ENCODE measurements at places on chromosomes 1 and 21.

GRCh38 chr1:233512538-233512937, 101.4 kb upstream of the KCNK1 start:
- DNase-seq = no peak

GRCh38 chr21:44643741-44644310, 2.4 kb upstream of the KRTAP10-11 start:
- no peak for DNase-seq

GRCh38 chr1:3775490-3776230, 3.1 kb downstream of the SMIM1 start:
- DNase-seq = peak; percentile 84

DNA sequence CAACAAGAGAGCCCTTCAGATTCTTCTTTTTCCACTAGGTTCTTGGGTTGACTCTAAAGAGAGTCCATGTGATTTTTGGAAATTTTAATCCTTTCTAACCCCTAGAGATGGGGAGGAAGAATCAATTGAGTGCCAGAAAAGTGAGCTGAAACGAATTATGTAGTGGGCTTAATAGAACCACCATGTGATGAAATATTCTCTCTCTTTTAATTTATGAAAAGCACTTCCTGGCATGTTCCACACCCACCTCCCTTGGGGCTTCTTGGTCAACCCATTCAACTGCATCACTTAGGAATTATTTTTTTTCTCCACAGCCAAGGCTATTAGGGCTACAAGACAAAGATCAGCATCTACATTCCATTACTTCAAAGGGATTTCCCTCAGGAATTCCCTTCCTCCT, 79.6 kb downstream of the ZC3H11B start:
- no peak for DNase-seq

- peak; percentile 72 for DNase-seq
These were observed 930 bp downstream of the CDC14A start for GRCh38 chr1:100353071-100353801.

- no peak for DNase-seq
These were observed 1.5 kb upstream of the TMEM200B start for GRCh38 chr1:29125237-29125641.

- no peak for DNase-seq
These were observed 149.7 kb downstream of the PEX14 start for GRCh38 chr1:10624256-10625050.

DNA sequence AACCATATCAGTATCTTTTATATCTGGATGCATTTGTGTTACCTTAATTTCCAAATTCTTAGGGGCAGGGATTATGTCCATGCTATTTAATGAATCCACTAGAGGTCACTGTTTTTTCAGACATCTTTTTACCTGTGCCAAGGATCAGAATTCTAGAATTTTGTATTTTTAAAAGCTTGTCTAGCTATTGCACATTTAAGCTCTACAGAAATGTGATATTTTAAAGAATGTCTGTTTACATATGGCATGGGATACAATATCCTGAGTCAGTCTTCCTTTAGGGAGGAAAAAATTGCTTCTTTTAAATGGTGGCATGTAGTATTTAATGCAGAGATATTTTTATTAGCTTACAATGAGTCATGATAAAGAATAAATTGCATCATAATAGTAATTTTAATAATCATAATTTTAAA, 11.3 kb downstream of the RPAP2 start:
- peak; percentile 46 for DNase-seq

- peak; percentile 75 for DNase-seq
These were observed 63.4 kb upstream of the COA6 start for GRCh38 chr1:234309598-234310459.

GRCh38 chr1:198359024-198359653, 181.3 kb downstream of the ATP6V1G3 start:
- DNase-seq = no peak

GRCh38 chr1:117902944-117903343, 26.5 kb downstream of the GDAP2 start:
- no peak for DNase-seq

GRCh38 chr1:111285879-111286278, 4.8 kb upstream of the CHIA start:
- no peak for DNase-seq

- no peak for DNase-seq
These were observed 2.5 kb downstream of the ILDR2 start for GRCh38 chr1:166972826-166973225.

- peak; percentile 57 for DNase-seq
These were observed 24.8 kb upstream of the ELOA start for GRCh38 chr1:23718482-23718881.

- no peak for DNase-seq
These were observed 60.4 kb downstream of the CYYR1 start for GRCh38 chr21:26512664-26513063.

DNA sequence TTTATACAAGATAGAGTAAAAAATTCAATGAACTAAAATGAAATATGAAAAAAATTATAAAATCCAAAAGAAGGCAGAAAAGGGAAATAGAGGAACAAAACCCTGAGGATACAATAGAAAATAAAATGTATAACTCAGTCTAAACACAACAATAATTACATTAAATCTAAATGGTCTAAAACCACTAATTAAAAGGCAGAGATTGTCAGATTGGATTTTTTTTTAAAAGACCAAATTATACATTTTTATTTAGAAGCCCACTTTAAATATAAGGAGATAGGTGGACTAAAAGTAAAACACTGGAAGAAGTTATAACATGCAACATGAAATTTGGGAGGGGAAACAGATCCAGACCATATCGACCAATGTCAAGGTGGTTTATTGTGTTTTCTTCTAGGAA, 95.2 kb downstream of the CATSPERE start:
- DNase-seq = no peak

DNA sequence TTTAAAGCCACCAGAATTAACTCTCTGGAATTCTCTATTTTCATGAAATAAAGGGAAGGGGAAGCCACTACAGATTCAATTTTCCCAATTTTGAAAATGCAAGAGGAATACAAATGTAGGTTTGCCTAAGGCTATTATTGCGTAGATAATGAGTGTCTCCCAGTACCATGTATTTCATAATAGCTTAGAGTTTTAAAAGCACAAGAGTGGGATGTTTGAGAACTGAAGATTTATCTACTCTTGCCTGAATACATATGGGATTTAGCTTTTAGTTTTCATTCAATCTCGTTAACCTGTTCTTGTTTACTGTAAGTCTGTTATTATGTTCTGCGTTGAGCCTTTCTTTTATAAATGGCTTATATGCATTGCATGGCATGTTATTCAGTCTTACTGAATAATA, 795.1 kb downstream of the BRINP3 start:
- DNase-seq = no peak

DNA sequence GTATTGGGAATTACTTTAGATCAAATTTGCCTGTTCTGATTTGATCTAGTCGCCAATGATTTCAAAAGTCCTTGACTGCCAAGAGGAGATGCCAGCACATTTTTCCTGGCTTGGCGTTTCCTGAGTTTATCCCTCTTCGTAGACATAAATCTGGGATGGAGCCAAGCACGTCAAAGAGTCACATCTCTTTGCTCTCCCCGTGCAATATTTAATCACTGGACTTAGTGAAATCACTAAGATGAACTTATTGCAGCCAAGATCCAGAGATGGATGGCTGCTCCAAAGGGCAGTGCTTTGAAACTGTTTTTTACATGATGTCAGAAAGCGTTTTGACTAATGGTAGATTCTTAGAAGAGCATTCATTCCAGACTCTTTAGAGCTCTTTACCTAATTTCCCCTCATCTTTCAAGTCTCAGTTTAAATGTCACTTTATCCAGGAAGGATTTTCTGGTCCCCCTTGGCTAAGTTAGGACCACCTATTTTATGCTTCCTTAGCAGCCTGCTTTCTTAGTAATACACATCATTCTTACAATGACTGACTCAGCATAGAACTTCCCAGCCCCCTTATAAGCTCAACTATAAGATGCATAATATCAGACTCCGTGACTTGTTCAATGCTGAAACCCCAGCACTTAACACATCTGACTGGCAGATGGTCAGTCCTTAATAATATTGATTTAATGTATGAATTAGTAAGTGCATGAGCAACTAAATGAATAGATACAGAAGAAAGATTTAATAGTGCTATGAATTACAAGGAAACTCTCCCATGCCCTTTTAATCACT, 94.4 kb upstream of the GREM2 start:
- peak; percentile 15 for DNase-seq

- DNase-seq = peak; percentile 50
These were observed 4.6 kb downstream of the MYCL start for GRCh38 chr1:39896909-39897685.

GRCh38 chr1:232393010-232393409, 236.9 kb downstream of the SIPA1L2 start:
- no peak for DNase-seq

- no peak for DNase-seq
These were observed 544.0 kb downstream of the LMO4 start for GRCh38 chr1:87872692-87873091.

DNA sequence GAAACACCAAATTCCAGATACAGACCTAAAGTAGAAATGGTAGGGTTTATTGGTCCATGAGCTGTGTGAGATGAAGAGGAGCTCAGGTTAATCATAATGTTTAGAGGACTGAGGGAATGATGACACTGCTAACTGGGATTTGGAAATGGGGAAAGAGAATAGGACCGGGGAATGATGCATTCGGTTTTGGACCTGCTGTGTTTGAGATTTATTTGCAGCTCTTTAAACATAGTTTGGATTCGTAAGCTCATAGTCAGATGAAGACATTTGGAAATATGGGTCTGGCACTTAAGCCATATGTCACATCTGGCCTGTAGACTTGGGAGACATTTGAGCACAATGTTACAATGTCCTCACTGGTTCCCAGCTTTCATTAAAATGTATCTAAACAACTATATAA, 127.9 kb upstream of the DUSP10 start:
- DNase-seq = no peak

GRCh38 chr1:186420923-186421322, 40.0 kb downstream of the PDC start:
- peak; percentile 20 for DNase-seq

DNA sequence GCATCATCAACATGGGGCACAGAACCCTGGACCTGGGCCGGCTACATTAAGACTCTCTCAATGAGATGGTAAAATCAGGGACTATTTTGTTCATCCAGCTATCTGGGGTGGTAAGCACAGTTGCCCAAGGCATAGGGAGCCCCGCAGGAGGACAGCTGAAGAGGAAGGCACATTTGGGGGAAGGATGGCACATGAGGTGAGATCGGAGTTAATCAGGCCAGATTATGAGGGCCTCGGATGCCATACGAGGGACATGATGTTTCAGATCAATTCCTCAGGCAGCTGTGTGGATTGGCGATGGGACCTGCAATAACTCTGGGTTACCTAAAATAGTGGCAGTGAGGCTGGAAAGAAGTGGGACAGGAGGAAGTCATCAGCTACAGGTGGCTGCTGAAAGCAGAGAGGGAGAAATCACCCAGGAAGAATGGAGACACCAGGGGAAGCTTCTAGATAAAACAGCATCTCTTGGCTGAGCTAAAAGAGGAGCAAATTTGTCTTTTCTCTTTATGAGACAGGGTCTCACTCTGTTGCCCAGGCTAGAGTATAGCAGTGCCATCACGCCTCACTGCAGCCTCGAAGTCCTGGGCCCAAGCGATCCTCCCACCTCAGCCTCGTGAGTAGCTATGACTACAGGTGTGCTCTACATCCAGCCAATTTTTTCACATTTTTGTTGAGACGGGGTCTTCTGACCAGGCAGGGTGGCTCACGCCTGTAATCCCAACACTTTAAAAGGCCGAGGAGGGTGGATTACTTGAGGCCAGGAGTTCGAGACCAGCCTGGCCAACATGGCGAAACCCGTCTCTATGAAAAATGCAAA, 21.1 kb downstream of the TOMM20 start:
- no peak for DNase-seq

DNA sequence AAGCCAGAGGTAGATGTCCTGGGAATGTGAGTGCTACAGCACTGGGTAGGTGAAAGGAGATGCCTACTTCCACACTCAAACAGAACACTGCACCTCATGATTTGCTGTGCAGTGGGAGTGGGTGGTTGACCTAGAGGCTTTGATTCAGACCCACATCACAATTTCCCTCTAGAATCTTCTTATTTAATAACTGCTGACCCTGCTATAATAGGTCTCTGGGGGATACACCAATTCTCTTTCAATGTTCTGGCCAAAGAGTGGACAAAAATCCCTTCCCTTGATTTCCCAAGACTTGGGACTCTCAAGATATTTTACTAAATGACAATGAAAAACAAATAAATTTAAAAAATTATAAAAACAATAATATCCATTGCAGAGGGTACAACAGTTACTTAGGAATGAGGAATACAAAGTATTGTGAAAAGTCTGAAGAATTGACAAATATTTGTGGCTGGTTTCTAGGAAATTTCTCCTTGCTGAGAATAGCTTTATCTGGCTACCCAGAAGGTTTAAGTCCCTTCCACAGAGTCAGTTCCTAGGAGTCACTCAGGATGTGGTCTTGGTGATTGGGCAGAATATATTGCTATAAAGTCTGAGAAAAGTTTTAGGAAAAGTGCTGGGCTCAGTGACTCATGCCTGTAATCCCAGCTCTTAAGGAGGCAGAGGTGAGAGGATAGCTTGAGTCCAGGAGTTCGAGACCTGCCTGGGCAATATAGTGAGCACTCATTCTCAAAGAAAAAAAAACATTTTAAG, 2.4 kb upstream of the FCGR2A start:
- DNase-seq = no peak

DNA sequence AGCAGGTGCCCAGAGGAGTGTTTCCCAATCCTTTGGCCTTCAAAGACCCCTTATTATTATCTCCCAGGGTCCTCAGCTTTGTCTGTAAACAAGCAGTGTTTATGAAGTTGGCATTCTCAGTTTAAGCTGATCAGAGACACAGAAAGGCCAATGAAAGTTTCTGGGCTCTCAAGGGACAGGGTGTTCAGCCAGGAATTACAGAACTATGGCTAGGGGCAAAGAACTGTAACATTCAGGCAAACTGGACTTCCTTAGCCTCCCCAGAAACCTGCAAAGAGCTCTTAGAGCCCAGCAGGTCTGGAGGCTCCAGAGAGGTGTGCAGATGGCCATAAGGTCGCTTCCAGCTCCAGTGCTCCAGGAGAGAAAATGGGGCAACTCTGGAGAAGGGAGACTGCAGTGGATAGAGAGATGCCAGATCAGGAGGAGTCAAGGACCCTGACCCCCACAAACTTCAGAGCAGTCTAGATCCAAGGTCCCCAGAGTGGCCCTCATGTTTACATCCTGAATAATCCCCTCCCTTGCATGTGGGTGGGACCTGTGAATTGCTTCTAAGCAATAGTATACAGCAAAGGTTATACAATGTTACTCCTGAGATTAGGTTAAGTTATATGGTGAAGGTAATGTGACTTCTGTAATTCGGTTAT, 6.2 kb downstream of the ECHDC2 start:
- DNase-seq = no peak

DNA sequence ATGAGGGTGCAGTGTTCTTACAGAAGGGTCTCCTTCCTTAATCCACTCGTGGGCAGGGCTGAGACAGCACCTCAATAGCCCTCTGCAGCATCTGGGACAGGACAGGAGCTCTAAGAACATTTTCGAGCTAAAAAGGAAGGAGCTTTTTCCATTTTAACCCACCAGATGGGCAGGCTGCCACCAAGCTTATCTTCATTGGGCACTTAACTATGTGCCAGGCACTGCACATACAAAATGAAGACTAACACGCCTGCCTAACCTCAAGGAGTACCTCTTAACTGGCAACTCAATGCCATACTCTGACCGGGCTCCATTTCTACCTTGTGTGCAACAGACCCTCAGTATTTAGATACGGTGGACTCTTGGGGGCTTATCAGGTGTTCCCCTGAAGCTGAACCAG, 48.2 kb downstream of the SSBP3 start:
- DNase-seq = no peak
